NCI-H82 (cell line): ENCODE measurements at places on chromosomes 6 and 20.

GRCh38 chr6:64520050-64520449 is 884.4 kb downstream of the PHF3 start:
- no peak for DNase-seq

- no peak for DNase-seq
These were observed 2.7 kb upstream of the TBC1D22B start for GRCh38 chr6:37254881-37255280.

- DNase-seq: peak; percentile 100
These were observed 210.5 kb downstream of the FARS2 start for GRCh38 chr6:5471637-5472398.

GRCh38 chr20:15248618-15249395 is 911.4 kb upstream of the FLRT3 start:
- no peak for DNase-seq

DNA sequence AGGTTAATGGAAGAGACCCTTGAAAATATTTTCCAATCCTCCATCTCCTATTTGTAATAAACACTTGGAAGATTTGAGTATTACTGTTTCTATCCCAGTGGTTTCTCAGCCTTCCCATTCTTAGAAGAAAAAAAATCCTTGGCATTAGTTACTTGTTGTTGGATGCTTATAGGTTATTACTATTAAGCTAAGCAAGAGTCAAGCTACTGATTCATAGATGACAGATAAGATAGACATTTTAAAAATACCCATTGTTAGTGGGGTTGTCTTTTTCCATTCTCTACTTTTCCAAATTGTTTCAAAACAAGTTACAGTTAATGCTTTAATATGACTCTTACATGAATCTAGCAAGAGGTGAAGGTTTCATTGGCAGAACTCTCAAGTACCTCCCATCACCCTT is 158.5 kb downstream of the HIVEP2 start:
- DNase-seq: no peak

DNA sequence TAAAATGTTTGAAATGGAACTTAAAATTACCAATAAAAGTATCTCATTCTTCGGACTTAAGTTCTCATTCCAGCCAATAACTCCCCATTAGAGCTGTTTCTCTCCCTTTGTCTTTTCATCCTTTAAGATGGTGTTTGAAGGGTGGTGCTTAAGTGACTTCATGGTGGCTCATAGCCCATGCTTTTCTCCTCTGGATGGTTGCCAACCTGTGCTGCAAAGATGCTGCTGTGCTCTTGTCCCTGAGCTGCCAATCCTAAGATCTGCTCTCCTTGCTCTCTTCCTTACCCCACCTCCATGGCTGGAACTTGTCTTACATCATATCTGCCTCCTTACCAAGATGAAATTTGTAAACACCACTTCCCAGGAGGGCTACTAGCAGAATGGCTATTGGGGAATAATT is 31.6 kb upstream of the PNRC1 start:
- no peak for DNase-seq

- peak; percentile 97 for DNase-seq
These were observed 73.1 kb upstream of the IPCEF1 start for GRCh38 chr6:154429711-154430110.

GRCh38 chr20:62238569-62239277 is 402 bp downstream of the OSBPL2 start:
- DNase-seq: peak; percentile 24

GRCh38 chr6:116450769-116451740 is 10.1 kb upstream of the CALHM6 start:
- DNase-seq: no peak

GRCh38 chr6:49264496-49264895 is 198.6 kb downstream of the MMUT start:
- no peak for DNase-seq

DNA sequence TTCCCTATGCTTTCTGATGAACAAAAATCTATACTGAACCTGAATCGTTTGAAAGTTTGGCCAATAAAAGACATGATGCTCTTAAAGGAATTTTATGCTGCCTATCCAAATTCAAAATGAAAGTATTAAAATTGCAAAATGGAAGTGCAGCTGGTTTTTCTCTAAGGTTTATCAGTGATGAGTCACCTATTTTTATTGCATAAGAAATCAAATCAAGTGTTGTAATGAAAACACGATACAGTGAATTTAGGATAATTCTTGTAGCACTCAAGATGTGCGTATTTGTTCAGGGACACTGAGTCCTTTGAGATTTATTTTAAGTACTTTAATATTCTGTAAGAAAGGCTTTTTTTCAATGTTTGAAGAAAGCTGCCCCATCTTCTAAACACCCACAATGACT is 409.5 kb downstream of the ADGRB3 start:
- no peak for DNase-seq

GRCh38 chr6:152720974-152721373 is 23.3 kb downstream of the MYCT1 start:
- no peak for DNase-seq

DNA sequence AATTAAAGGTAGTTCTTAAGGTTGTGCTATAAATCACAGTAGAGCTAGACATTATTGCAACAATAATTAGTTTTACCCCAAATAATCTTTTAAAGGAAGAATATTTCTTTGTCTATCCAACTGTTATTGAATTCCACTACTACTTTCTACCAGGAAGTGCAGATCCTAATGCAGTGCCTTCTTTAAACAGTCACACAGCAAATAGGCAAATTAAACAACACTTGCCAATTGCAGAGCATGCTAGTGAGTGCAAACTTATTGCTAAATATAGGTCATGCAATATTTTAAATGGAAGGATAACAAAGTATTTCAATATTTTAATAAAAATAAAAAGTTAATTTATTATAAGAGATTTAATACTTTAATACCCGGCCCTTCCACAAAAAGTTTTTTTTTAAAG is 107.3 kb upstream of the BCLAF1 start:
- DNase-seq: no peak
